ENCODE measurements at places on chromosomes 5 and 9. TPM values are rescaled to one million over a fixed set of nuclear protein-coding genes. Genes with fewer than 3 reads are reported as not detected.

DOCK8 gene
- polyA plus RNA-seq: 5.7 TPM

STPG3 gene
- polyA plus RNA-seq: 0.32 TPM

DNA sequence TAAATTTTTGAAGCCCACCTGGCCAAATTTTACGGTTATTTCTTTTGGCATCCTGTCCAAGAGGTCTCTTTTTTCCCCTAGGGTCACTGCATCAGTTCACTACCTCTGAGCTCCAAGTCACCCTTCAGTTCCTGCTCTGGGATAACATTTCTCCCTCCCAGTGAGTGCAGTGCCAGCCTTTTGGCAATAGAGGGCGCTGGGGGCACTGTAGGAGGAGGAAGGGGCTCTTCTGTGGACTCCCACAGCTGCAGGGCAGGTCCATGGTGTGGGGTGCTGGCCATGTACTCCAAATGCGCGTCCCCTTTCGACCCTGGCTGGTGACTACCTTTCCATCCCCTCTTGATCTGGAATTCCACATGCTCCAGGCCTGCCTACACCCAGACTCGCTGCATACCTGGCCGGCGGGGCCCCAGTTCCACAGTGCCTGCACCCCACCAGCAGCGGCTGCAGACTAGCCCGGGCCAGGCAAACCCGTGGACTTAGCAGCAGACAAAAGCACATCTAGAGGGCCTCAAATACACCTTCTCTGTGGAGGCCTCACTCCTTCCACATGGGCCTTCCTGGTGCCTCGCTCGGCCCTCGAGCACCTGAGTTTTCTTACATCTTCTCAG lies 20.3 kb upstream of the NINJ1 start:
- DNase-seq: no peak

ZNF483 gene
- 0.72 TPM for polyA plus RNA-seq

LCN9 gene
- polyA plus RNA-seq: not detected

GRCh38 chr5:75663579-75664284 lies 52.5 kb downstream of the ANKDD1B start:
- no peak for DNase-seq

MARCOL gene
- not detected for polyA plus RNA-seq

ENTREP1 gene
- 37.3 TPM for polyA plus RNA-seq

DNA sequence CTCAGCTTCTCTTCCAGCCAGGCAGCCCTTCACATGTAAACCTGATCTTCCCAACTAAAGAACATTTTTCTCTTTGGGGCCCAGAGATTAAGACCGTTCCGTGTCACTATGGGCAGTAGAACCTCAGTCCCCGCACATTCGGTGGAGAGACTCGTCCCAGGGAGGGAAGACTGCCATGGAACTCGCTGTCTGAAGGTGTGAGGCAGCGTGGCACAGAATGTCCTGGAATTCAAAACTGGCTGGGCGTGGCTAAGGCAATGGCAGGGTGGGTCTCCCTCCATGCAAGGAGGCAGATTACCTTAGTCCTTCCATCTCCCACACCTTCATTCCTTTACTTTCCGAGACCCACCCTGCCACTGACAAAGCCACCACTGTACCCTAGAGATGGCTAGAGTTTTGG lies 57.4 kb upstream of the ZNF354A start:
- DNase-seq: no peak

RABEPK gene
- polyA plus RNA-seq: 18.6 TPM

BTNL3 gene
- not detected for polyA plus RNA-seq

TMEM203 gene
- 30.8 TPM for polyA plus RNA-seq

NR5A1 gene
- 0.38 TPM for polyA plus RNA-seq

DNA sequence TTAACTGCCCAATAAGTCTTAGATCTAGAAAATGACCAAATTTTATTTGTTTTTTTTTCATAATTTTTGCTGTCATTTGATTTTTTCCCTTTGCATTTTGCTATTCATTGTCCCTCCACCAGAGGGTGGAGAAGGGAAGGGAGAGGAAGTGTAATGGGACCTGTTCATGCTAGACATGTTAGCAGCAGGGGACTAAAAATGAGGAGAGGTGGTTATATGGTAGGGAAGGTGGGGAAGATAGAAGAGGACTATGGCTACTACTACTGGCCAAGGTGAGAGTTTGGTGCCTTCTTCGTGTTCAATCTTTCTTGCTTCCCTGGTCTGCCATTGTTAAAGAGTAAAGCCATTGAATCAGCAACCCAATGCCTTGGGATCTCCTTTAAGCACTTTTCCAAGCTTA lies 6.4 kb downstream of the GRIA1 start:
- DNase-seq: peak; percentile 16

GRCh38 chr5:173920024-173920753 lies 32.0 kb downstream of the CPEB4 start:
- no peak for DNase-seq

DNA sequence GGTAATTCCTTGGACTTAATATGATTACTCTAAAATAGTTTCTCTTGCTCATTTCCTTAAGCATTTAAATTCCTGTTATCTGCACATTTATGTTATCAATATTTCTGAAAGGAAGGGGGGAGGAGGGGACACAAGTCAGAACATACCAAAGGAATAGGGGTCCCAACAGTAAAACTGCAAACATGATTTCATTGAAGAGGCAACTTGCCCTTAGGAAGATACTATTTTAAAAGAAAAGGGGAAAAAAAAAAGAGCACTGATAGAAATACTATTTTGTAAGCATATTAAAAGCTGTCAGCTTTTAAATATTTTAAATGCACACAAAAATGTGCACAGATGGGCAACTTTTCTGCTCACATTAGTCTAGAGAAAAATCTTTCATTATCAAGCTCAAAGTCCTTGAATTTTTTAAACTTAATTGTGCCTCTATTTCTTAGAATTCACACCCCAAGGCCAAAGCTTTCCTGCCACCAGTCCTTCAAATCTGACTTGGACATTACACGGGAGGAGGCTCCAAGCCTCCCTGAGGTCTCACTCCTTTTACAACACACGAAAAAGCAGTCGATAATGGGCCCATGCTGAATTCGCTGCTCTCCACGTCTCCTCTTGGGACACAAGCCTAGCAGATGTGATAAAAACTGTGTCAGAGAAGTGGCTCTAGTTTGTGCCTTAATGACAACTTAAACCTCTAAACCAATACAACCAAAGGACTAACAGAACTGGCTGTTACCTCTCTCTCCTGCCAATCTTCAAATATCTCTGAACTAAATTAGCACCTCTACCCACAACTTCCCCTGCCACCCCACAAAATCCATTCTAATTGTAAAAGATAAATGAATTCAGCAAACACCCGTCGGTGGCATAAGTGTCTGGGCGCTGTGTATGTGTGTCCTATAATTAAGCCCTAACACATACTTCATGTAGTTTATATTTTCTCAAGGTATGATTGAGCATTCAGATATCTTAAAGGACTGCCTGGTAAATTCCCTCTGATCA lies 154.3 kb downstream of the DENND1A start:
- DNase-seq: no peak

DNA sequence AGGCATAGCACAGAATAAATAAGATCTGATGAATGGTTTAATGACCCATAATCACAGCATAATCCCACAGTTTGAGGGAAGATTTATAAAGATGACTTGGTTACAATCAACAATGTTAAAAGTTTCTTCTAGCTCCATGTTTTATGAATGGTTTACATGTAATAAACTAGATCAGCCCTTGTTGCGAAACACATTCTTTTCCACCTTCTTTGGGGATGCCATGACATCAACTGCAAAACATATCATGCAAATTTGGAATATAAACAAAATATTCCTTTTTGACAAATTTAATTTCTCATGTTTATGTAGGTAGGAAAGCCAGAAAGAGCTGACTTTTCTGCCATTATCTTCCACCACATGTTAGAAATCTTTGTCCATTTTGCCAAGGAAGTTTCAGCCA lies 979.5 kb downstream of the MAT2B start:
- DNase-seq: no peak

GRCh38 chr5:139676951-139677735 lies 29.0 kb downstream of the CXXC5 start:
- DNase-seq: no peak

DNA sequence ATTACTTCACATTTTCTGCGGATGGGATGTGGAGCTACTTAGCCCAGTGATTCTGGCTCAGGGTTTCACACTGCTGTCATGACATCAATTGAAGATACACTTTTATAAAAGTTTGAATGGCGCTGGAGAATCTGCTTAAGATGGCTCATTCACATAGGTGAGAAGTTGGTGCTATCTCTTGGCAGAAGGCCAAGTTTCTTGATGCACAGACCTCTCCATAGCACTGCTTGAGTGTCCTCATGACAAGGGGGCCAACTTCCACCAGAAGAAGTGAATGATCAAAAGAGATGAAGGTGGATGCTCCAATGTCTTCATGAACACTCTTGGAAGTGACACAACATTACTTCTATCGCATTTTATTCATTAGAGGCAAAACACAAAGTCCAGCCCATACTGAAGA lies 403.7 kb upstream of the CCNG1 start:
- no peak for DNase-seq

DNA sequence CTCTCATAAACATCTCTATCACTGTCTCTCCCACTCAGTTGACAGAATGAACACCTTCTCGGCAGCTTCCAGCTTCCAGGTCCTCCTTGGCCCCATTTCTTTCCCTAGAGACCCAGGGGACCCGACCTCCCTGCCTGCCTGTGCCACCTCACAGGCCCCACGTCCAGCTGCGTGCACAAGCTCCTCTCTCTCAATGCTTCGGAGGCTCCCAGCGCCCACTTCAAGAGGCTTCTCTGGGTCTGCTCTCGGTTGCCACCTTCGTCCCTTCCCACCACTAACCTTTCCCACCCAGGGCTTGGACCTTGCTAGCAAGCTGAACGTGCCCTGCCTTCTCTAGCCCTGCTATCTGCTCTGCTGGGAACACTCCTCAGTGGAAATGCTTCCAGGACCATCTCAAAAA lies 2.8 kb upstream of the N4BP3 start:
- no peak for DNase-seq

DNA sequence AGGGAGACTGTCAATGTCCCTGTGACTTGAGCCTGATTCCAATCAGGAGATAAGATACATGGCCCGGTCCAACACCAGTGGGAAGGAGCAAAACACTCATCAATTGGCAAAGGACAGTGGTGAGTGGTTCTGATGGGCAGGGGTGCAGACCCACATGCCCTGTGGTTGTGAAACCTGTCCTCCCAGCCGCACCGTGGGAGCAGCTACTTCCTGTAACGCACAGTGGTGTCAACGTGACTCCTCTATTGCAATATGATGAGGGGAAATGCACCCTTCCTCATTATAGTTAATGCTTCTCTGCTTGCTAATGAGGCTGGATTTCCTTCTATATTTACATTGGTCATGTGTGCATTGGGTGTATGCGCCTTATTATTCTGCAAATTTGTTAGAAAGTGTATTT lies 223.0 kb downstream of the IRX1 start:
- DNase-seq: no peak

DNA sequence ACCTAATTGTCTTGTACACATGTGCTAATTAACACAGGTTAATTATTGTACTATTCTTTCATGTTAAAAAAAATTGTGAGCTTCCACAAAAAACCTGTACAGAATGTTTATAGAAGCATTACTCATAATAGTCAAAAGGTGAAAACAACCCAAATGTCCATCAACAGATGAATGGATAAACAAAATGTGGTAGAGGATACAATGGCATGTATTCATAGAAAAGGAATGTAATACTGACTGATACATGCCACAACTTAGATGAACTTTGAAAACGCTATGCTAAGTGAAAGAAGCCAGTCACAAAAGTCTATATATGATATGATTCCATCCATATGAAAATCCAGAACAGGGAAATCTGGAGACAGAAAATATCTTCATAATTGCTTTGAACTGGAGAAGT lies 25.6 kb downstream of the RRAGA start:
- no peak for DNase-seq

DNA sequence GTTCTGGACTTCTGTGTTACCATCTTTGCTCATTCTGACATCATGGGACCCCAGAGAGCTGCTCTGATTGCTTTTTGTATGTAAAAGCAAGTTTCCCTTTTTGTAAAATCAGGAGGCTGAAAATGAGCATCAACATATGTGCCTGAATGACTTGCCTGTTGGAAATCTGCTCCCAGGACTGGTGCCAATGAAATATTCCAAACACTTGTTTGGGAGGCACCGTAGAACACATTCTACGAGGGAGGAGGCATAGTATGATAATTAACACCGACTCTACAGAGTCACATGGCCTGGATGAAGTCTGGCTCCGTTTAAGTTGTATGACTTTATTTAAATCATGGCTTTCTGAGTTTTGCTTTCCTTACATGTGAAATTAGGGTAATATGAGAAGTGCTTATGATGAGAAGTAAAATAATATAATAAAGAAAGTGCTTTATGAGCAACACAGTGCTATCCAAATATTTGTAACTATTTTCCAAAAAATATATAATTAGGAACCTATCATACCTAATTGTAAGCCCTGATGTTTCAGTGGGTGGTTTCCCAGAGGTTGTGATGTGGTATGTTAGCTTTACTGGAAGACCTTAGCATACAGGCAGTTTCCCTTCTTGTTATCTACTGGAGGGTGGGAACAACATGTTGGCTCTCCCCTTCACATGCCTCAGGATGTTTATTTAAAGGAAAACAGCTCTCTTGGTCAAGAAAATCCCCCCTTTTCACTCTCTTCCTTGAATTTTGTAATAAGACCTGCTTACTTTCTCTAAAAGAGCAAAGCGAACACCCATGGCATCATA lies 238.1 kb downstream of the FBXL7 start:
- peak; percentile 73 for DNase-seq

POLR1E gene
- polyA plus RNA-seq: 29.9 TPM

C9orf153 gene
- 0.16 TPM for polyA plus RNA-seq

DNA sequence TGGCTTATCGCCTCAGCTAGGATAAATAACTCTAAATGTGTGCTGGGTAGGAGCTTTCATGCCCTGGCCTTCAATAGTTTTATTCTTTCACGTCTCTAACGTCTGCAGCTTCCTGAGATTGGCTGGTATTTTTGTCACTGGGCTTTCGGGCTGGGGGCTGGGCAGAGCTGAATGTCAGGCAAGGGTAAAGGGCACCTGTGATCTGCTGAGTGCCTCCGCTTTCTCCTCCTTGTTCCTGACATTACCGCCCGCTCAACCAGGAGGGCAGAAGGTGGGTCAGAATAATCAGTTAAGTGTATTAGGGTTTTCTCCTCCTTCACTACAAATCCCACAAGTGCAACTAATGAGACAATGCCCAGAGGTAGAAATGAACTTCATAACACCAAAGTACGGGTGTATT lies 216.6 kb downstream of the TSSK1B start:
- no peak for DNase-seq

MCTP1 gene
- polyA plus RNA-seq: 10.1 TPM

DNA sequence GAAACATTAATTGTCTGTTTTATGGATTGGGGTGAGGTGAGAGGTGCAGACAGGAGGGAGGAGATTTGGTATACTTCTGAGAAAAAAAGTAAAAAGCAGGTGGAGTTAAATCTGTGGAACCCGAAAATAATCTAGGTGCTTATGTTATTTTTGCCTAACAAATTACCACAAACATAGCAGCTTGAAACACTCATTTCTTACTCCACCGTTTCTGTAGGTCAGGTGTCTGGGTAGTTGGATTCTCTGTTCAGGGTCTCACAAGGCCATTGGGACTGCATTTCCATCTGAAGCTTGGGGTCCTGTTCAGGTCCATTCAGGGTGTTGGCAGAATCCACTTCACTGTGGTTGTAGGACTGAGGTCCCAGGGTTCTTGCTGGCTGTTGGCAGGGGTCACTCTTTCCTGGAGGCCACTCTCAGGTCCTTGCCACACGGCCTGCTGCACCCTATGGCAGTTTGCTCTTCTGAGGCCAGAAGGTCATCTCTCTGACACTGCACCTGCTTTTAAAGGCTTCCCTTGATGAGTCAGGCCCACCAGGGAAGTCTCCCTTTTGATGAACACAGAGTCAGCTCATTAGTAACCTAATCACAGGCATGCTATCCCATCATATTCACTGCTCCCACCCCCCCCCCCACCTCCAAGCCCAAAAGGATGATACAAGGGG lies 82.2 kb downstream of the TRIO start:
- DNase-seq: no peak

FPGS gene
- 36.9 TPM for polyA plus RNA-seq

- no peak for DNase-seq
Observed at GRCh38 chr9:12916042-12916441, 141.2 kb downstream of the LURAP1L start.
